Foreskin fibroblast (primary cell): ENCODE measurements at places on chromosomes 5 and 9.
A peak's percentile ranks its signal among the peaks of the same experiment; 100 is the strongest.

DNA sequence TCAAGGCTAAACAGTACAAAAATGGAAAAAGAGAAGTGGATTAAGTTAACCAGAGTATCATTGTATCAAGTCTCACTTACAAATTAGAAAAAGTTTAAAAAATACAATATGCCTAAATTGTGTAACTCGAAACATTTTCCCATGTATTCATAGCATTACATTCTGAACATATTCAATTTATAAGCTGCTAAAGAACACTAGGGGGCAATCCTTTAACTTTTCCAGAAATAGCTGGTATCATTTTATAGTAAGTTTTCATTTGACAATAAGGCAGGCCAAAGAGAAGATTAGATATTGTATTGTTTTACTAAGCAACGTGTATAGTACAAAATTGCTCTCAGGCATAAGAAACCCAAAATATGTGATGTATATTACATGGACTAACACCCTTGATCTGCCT is 234.6 kb downstream of the ADGRV1 start:
- DNase-seq: peak; percentile 18

DNA sequence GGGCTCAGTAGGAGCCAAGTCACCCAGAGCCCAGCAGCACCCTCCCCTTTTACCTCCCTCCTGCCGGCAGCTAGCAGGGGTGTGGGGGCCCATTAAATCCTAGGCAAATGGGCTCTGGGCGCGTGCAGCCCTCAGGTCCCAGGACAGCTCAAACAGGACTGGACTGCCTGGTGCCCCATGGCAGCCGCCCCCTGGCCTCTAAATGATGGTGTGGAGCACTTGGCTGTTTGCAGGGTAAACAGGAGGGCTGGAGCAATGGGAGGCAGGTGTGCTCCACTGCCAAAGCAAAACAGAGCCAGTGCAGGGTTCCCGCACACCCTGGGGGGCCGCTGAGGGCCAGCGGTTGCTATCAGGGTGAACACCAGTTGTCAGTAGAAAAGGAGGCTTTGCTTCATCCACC is 55.9 kb upstream of the C5orf58 start:
- DNase-seq: no peak

- DNase-seq: no peak
These were observed 14.4 kb upstream of the SYNPO start for GRCh38 chr5:150625831-150626746.

GRCh38 chr9:129390541-129390940 is 212.5 kb upstream of the IER5L start:
- DNase-seq: no peak

- no peak for DNase-seq
These were observed 148.6 kb downstream of the CDH9 start for GRCh38 chr5:26889815-26890214.

DNA sequence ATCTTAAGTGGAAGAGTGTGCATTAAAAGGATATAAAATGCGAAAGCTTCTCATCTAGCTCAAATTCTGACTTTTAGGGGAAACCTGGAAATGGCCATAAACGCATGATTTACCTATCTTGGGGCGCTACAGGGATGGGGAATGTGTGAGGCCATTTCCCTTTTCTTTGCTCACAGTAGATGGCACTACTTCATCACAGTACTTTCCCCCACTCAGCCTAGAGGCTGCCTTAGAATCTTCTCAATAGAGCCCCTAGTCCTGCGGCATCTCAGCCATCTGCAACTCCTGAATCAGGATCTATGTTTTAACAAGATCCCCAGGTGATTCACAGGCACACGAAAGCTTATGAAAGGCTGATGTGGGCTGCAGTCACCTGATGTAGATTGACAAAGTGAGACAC is 110.8 kb downstream of the LHFPL2 start:
- DNase-seq: peak; percentile 48

- peak; percentile 74 for DNase-seq
These were observed 350.1 kb downstream of the TMEM232 start for GRCh38 chr5:110376281-110376951.

DNA sequence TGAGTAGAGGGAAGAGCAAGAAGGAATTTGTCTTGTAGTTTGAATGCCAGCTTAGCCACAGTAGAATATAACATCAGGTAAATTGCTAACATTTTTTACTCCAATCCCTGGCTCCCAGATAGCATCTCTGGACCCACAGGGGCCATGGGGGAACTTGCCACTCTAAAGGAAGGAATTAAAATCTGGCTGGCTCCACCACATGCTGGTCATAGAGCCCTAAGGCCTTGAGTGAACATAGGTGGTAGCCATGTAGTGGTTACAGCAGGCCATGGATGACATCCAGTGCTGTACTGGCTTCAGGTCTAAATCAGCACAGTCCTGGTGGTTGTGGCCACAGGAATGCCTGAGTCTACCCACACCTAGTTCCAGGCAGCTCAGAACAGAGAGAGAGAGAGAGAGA is 109.9 kb upstream of the RGMB start:
- no peak for DNase-seq

DNA sequence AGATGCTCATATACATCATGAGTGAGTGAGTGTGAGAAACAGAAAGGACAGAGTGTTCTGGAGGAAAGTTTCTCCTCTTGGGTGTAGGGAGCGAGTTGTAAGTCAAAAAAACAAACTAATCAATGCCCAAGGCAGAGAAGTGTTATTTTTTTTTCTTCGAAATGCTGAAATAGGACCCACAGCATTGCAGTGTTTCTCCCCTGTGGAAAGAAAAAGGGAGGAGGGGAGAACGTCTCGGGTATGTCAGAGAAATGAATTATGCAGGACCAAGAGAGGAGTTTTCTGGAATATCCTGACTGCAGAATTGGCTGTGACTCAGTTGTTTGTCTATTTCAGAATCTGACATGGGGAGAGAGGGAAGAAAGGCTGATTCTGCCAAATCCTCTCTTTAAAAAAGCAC is 337.9 kb upstream of the RFX3 start:
- DNase-seq: peak; percentile 34

GRCh38 chr5:84248013-84248412 is 136.7 kb downstream of the EDIL3 start:
- DNase-seq: no peak
